ENCODE measurements at places on chromosomes 16 and 17. TPM values are rescaled to one million over a fixed set of nuclear protein-coding genes. Genes with fewer than 3 reads are reported as not detected.

DNA sequence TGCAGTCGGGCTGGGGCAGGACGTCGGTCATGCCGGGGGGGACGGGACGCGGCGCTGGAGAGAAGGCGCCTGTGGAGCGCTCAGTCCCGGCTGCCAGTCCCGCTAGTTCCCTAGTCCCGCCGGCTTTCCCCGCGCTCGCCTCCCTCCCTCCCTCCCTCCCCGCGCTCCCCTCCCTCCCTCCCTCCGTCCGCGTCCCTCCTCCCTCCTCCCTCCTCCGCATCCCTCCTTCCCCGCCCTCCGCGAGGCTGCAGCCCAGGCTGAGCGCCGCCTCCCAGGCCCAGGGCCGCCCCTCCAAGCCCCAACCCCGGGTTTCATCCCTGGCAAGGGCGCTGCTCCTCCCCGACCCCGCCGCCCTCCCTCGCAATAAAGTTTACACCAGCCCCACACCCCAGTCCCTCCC lies 34.8 kb downstream of the TIMM22 start:
- no peak for DNase-seq

GRCh38 chr17:41657176-41657754 lies 31.4 kb upstream of the EIF1 start:
- DNase-seq: no peak

DNA sequence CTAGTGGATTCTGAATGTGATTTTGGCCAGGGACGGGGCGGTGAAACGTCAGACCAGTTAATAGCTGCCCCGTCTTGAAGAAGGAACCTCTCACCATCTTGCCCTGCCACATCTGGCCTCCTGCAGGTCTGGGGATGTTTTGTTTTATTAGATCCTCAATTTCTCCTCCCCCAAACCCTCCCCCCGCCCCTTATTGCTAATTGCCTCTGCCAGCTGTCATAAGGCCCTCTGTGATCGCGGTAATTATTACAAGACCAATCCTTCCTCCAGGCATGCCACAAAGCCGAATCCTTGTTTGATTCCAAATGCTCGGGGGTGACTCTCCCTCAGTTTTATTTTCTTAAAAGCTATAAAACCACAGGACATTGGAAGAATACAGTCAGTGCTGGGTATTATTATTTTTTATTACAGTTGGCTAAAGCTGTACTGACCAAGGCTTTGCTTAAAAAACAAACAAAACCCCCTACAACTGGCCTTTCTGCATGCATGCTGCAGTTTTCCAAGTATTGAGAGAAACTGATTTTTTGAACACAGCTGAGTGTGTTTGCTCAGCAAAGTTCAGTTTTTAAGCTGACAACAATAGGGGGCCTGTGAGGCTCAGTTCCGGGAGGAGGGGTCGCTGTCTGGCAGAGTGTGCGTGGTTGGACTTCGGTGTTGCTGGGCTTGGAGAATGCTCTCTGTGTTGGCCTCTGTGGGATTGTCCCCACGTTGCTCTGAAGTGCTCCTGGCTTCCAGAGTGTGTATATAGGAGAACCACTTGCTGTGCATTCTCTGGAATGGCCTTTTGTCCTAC lies 1.7 kb downstream of the KSR1 start:
- no peak for DNase-seq

GRCh38 chr17:5468075-5468473 lies 708 bp downstream of the DHX33 start:
- peak; percentile 2 for DNase-seq

GRCh38 chr16:25796239-25796638 lies 104.5 kb downstream of the HS3ST4 start:
- no peak for DNase-seq

GRCh38 chr16:52843381-52843780 lies 209.3 kb downstream of the CHD9NB start:
- DNase-seq: no peak

- DNase-seq: no peak
Measured at GRCh38 chr17:19460700-19461099, 49.7 kb downstream of the RNF112 start.

- DNase-seq: no peak
Measured at GRCh38 chr16:6279286-6279685, 1053.4 kb upstream of the RBFOX1 start.

GRCh38 chr17:75590314-75590761 lies 2.7 kb downstream of the MYO15B start:
- DNase-seq: no peak

GRCh38 chr16:69554495-69554894 lies 11.3 kb upstream of the NFAT5 start:
- no peak for DNase-seq

DNA sequence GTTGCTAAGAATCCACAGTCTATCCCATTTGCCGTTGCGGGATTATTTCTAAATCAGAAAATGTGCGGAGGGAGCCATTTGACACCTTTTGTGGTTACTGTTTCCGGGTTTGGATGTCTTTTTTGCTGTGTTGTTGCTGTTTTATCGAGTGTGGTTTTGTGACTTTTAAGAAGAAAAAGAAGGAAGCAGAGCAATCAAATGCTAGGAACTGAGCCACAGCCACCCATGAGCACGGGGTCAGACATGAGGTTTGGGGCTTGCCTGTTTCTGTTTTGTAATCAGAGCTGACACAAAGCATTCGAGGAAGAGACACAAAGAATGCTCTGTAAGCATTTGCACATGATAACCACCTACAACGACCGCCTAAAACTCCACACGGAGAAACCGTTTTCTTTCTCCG lies 53.1 kb upstream of the CHMP6 start:
- DNase-seq: no peak

TP53 gene
- 49.4 TPM for total RNA-seq

ZFP3 gene
- 1.7 TPM for total RNA-seq

KRT10 gene
- 10.8 TPM for total RNA-seq

HS3ST4 gene
- not detected for total RNA-seq

DEXI gene
- 63.4 TPM for total RNA-seq

METTL16 gene
- total RNA-seq: 18.0 TPM

All from epithelial cell of proximal tubule (primary cell).